ENCODE measurements at places on chromosomes 7 and 10. TPM values are rescaled to one million over a fixed set of nuclear protein-coding genes. Genes with fewer than 3 reads are reported as not detected.

DNA sequence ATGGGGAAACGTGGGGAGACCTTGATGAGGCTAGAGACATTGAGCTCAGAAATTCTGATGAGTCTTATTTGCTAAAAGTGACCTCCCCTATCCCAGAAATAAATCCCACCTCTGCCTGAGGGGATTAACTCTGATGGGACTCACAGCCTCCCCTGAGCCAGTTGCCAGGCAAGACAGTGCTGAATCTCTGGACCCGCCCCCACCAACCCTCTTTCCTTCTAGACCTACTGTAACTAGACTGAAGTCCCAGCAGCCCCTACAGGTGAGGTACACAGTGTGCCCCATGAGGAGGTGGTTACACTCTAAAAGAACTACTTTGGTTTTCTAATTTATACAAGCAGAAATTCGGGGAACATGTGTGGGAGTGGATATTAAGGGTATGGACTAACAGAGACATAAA lies 42.9 kb downstream of the PTPRE start:
- DNase-seq: no peak

- no peak for DNase-seq
These were observed 331.6 kb downstream of the BMPER start for GRCh38 chr7:34236839-34237492.

DNA sequence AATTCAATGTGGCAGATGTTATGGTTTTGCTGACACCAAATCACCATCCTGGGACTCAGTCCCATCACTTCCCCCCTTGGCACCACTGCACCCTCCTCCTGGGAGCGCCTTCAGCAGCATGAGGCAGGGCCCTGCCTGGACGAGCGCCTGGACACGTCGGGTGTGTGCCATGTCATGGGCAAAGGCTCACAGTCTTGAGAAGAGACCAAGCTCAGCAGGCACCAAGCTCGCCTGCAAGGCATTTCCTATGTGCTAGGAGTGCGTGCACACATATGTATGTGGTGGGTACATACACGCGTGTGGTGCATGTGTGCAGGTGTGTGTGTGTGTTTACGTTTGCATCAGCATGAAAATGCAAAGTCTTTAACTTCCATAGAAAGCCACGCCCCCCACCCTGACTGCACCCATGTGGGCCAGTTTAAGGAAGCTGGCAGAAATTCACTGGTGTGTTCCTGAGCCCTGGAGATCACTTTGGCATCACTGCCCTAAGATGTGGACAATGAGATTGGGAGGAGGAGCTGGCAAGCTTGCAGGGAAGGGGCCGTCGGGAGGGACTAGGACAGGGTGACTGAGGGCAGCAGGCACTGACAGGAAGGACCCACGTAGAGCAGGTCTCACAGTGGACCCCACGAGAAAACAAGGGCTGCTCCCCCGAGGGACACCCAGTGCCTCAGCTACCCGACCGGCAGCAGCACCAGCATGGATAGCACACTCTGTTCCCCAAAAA lies 169.9 kb upstream of the PPP2R2D start:
- no peak for DNase-seq

Gene PRKAR2B
- total RNA-seq: 13.9 TPM

DNA sequence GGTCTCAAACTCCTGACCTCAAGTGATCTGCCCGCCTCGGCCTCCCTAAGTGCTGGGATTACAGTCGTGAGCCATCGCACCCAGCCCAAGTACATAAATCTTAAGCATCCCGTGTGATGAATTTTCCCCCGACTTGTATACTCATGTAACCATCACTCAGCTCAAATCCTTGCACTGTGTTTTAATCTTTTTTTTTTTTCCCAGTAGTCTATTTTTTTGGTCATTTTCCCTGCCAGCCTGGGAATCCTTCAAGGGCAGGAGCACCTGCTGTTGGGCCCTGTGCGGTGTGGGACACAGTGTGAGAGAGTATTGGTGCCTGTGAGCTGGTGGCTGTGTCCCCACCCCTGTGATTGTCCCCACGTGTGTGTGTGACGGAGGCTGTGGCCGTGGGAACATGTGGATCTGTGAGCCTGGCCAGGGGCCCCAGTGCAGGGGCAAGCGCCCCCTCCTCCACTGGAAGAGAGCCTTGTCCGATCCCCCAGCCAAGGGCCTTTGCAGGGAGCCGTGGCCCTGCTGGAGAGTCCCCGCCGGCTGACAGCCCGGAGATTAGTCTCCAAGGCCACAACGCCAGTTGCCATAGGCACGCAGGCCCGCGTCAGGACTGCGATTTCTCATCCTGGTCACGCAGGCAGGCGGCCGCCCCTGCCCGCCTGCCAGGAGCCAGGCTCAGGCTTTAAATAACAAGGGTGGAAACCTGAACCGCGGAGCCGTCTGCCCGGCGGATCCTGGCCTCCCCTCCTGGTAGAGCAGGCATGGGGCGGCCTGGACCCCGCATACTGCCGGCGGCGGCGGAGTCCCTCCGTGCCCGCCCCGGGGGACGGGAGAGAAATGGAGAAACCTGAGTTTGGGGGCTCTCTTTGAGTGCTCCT lies 26.5 kb downstream of the GTF2IRD1 start:
- DNase-seq: peak; percentile 83

DNA sequence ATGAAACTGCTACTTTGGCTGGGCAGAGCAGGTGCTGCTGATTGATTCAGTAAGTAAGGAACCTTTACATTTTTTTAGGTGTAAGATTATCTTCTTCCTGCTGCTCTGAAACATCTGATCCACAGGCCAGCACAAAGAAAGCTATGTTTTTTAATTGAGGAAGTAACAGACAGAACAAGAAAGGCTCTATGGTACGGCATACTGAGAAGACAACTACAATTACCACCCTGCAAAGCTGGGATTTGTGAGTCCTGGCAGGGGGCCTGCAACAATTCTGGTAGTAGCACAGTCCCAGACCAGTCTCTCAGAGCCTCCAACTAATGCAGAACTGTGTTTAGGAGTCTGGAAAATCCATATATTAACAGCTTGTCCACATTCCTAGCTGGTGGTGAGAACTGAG lies 103.0 kb upstream of the LRRTM3 start:
- no peak for DNase-seq

Gene FAM25A
- not detected for total RNA-seq

DNA sequence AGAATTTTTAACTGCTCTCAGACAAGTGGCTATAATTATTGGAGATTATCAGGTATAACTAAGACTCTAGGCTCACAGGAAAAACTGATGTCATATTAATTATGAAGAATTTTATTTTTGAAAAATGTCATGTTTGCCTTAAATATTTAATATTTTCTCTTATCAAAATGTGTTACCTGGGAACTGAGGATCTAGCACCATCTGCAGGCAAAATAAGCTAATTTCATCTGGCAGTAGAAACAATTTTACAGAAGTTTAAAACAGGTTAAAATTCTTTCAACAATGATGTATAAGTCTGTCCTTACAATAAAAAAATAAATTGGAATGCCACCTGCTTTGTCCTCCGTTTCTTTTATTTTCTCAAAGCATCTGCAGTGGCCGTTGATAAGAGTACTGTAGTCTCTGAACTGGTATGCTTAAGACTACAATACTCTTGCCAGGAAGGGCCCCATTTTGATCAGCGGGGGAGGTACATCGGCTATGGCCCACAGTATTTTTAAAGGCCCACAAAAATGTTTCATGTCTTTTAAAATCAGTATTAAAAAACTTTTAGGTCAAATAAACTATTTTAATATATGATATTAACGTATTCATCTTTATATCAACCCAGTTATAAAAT lies 81.3 kb downstream of the VWDE start:
- DNase-seq: peak; percentile 26

- peak; percentile 45 for DNase-seq
These were observed 748 bp downstream of the PHTF2 start for GRCh38 chr7:77799078-77799964.

DNA sequence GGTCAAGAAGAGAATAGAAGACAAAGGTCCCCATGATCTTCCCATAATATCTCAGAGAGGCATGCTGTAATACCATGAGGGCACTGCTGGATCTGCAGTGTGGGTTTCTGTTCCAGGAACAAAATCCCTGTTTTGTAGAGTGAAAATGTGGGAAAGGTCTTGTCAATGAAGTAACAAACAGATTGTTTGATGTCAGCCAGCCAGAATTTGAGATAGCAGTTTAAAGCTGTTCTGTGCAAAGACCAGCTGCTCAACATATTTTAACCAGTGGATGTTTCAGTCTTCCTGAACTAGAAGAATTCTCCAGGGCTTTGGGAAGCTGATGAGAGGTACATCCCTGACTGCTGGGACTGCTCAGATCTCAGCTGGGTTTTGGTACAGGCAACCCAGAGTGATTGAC lies 1012.5 kb downstream of the DNAJB9 start:
- DNase-seq: no peak

Gene FAM241B
- total RNA-seq: 7.4 TPM

Gene TMEM26
- total RNA-seq: not detected

DNA sequence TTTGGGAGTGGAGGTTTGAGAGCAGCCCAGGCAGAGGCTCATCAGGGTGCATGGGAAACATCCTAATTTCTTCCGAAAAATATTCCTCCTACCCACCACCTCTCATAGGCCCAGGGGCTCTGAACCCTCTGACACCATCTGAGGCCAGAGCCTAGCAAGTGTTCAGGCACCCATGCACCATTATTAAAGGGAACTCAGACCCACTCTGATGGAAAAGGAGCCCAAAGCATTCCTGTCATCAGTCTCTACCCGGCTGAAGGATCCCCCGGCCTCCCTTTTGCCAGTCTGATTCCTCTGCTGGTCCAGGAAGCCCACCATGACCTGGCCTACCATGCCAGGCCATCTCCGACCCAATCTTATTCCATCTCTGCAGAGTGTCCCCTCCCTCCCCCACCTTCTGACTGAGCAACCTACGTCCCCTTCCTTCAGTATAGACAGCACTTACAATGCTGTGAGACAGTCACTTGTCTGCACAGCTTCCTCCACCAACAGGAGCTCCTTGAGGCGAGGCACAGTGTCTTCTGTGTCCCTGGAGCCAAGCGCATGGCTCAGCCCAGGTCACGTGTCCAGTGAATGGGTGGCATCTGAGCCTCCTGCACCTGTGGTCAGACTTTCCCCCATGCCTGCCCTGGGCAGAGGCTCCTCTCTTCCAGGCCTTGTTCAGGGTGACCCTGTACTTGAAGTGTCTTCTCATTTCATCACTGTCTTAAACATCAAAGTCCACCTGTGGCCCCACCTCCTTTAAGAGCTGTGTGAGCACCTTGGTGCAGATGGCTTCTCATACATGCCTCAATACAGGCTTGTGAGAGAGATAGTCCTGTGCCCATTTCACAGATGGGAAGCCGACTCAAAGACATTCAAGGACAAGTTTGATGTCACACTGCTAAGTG lies 889 bp upstream of the GPR15LG start:
- DNase-seq: no peak

Gene MTURN
- 10.9 TPM for total RNA-seq

DNA sequence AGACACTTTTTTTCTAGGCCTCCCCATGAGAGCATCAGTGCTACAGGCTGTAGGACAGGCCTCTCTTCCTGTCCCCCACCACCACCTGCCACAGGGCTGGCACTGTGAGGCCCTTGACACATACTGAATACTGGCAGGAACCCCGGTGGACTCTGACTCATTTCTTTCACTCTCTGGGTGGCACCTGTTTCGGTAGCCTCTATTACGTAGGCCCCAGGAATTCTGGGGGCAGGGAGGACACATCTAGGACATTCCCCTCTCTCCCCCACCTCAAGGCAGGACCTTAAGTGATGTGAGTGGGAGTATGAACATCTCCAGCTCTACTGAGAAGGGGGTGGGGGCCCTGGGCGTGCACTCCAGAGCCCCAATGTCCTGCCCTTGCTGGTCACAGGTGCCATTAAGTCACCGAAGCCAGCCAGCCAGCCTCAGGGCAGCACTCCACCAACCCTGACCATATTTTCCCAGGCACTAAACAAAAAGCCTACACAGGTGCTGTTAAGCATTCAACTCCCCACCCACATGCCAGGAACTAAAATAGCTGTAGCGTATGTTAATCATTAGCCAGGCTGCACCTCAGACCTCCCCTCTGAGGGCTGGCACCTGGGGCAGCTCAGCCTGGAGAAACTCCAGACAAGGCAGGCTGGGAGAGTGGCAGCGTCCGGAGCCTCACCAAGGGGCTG lies 8.9 kb downstream of the ANXA11 start:
- DNase-seq: peak; percentile 90

Gene GIMAP7
- not detected for total RNA-seq

DNA sequence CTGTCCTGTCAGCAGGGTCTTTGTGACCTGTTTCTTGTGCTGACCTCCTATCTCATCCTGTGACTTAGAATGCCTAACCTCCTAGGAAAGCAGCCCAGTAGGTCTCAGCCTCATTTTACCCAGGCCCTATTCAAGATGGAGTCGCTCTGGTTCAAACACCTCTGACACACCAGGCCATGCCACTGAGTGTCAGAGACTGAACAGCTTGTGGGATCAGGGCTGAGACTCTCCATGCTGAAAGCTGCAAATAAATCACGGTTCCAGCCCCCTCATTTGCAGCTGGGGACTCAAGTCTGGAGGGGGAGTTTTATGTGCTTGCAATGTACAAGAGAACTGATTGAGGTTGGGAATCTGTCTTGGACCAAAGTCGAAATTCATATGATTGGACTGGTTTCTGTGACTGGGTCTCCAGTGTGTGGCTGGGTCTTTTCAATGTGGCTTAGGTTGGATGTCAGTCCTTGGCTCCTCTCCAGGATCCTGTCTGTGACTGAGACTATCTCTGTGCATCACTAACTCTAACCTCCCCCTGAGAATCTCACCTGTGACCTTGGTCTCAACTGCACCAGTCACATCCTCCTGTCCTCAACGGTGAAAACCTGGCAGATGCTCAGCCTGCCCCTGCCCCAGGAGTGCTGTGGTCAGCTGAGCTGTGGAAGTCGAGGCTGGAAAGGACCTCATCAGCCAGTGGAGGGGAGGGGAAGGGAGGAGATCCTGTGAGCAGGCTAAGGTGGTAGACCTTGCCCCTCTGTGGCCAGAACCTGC lies 11.7 kb downstream of the PRF1 start:
- no peak for DNase-seq

DNA sequence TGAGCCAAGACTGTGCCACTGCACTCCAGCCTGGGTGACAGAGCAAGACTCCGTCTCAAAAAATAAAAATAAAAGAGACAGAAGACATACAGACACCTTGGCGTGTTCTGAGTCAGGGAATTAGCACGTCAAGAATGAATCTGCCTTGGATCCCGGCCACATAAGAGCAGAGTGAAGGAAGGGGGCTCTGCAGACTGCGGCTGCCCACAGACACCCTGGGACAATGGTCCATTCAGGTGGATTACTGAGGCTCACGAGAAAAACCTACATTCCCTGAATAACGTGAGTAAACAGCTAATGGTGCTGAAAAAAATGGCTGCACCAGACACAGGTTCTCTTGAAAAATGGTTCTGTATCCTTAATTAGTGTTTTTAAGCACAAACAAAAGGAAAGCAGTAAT lies 100.1 kb upstream of the FGFR2 start:
- no peak for DNase-seq

- no peak for DNase-seq
These were observed 60.6 kb upstream of the SHH start for GRCh38 chr7:155872678-155873369.

GRCh38 chr10:132571650-132572544 lies 34.3 kb downstream of the INPP5A start:
- DNase-seq: peak; percentile 87

Gene FXYD4
- total RNA-seq: not detected

GRCh38 chr10:89392974-89393373 lies 551 bp downstream of the IFIT1 start:
- DNase-seq: peak; percentile 31

Gene HOXA13
- total RNA-seq: 4.7 TPM
